ENCODE measurements at places on chromosomes 4 and X.
A peak's percentile ranks its signal among the peaks of the same experiment; 100 is the strongest.

- no peak for DNase-seq
These were observed 166.5 kb upstream of the SLIT2 start for GRCh38 chr4:20085156-20085555.

DNA sequence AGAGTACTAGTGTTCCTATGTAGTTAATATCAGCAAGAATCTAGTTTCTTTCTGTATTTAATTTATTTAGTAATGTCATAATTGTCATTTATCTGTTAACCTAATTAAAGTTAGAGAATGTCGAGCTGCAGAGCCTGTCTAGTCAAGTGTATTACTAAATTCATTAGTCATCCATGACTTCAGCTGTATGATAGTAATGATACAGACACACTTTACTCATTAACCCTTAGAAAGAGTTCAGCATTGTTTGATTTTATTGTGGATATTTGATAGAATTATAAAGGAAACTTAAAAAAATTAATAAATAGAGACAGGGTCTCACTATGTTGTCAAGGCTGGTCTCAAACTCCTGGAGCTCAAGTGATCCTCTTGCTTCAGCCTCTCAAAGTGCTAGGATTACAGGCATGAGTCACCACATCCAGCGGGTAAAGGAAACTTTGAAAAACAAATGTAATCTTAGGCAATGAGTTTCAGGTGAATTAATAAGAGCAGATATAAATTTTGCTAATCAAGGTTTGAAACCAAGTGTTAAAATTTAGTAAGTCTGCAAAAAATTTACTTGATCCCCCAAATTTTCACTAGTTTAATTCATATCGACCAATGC, 110.6 kb downstream of the ANK2 start:
- DNase-seq, result no peak

DNA sequence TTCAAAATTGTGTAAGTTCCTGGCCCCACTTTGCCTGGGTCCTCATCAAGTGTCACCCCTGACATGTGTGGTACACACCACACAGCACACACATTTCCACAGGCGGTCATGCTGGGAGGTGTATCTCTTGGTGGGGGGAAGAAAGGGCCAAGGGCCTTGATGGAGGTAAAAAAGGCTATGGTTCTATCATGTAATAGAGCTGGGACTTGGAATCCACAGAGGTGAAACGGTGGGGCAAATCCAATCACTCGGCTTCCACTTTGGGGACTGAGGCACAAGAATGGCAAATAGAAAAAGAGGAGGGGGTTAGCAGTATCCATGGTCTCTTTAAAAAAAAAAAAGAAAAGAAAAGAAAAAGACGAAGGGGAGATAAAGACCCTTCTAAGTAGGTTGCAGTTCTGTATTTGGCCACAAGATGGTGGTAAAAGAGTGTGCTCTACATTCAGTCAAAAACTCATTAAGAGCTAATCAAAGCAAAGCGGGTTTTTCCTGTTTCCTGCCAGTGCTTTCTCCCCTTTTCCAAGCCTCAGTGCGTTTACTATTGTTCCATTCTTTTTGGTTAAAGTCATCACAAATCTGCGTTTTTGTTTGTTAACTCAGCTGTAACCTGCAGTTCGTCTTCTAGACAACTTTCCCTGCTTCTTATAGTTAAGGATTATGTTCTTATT, 37.0 kb upstream of the ATP6AP2 start:
- no peak for DNase-seq

DNA sequence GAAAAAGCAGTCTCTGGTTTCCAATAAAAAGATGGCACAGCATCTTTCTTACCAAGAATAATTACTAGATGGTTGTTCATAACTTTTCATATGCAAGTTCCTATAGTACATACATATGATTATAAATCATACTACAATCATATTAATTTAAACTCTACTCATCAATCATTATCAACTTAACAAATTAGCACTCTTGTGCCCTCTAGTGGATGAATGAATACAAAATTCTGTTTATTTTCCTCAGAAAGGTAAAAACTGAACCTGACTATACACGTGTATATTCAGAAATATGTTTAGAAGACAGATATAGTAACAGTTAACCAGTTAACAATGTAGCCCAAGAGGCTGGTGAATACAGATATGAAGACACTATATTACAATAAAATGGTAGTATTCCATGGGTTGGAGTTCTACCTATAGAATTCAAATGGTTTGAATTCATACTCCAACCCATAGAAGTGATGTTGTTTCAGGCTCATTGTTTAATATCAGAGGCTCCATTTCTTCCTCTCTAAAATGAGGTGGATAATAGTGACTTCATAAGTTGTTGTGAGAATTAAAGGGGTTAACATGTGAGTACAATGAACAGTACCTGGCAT, 100.0 kb downstream of the ADAMTS3 start:
- DNase-seq, result peak; percentile 1

DNA sequence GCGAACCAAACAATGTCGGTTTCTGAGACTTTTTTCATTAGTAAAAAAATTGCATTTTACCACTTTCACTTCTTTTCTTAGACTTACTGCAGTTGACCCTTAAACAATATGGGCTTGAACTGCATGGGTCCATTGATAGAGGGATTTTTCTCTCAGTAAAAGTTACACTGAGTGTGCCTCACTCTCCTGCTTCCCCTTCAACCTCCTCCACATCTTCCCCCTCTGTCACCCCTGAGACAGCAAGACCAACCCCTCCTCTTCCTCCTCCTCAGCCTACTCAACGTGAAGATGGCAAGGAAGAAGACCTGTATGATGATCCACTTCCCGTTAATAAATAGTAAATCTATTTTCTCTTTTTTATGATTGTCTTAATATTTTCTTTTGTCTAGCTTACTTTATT, 43.4 kb downstream of the TEC start:
- DNase-seq, result no peak

DNA sequence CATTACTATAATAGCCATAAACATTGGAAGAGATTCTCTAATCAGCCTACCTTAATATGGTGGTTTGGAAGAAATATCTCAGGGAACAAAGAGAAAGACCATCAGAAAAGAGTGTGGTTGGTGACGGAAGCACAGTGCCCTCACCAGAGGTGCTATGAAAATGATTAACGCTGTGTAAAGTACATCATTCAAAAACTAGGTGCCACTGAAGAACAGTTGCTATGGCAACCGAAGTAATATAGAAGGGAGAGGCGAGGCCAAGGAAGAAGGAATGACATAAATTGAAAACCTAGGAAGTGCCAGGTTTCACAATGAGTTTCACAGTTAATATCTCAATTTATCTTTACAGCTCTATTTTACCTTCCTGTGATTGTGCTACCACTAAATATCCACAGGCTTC, 57.0 kb upstream of the ARSJ start:
- DNase-seq, result no peak

DNA sequence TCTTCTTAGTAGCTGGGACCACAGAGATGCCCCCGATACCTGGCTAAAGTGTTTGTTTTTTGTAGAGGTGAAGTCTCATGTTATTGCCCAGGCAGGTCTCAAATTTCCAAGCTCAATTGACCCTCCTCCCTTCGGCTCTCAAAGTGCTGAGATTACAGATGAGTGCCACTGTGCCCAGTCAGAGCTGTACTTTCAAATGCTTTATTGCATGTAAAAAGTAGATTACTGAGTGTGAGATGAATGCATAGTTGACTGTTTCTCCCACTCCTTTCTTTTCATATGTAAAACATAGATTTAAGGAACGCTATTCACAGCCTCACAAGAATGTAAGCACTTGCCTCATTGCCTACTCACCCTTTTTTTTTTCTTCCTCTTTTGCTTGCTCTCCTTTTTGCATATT, 984.4 kb upstream of the PABPC4L start:
- no peak for DNase-seq

DNA sequence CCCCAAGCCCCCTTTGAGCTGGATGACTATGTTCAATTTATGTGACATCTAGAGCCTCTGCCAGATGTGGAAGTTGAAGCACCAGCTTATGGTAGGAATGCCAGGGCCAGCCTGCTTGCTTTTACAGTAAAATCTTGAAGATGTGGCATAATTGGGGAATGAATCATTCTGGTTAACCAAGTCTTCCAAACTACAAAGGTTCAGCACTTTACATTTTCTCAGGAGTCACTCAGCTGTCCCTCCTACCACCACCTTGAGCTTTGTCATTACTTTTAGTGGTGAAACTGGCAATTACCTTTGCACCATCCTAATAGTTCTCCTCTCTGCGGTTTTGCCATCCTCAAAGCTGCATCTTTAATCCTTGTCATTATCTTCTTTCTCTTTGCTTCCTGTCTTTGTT, 172.2 kb downstream of the HS6ST2 start:
- DNase-seq, result no peak

- no peak for DNase-seq
These were observed 25.5 kb downstream of the MAGEA4 start for GRCh38 chrX:151938172-151938571.

DNA sequence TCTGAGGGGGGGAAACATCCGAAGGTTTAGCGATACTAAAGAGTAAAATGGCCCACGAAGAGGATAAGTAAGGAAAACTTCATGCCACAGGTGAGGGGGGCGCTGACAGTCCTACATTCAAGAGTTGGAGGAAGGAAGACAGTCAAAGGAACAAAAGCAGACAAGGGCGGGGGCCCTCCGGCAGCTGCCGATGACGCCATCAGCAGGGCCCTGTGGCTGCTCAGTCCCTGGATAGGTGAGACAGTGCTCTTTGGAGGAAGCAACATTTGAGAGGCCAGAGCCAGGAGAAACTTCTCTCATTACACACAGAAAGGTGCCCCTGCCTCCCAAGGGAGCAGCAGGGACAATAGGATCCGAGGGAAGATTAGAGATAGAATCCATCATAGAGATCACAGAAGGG, 41.5 kb downstream of the RAB40AL start:
- DNase-seq, result no peak

GRCh38 chr4:25484243-25484721, 107.2 kb downstream of the ANAPC4 start:
- DNase-seq, result no peak

DNA sequence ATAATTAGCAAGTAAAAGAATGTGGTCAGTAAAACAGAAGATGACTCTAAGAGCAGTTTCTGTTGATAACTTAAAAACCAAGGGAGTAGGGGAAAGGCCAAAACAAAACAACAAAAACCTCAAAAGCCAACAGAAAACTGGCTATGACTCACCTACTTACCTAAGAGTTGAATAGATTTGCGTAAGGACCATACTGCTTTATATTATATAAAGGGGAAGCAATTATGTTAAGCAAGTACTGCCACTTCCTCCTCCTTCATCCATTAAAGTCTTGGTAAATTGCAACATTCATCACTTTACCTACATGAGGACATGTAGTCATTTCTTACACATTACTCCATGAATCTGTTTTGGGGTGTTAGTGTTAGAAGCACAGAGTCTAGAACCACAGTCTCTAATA, 85.9 kb upstream of the FAM47A start:
- DNase-seq, result no peak

GRCh38 chrX:153768311-153769157, 4.5 kb downstream of the PLXNB3 start:
- DNase-seq, result no peak

- DNase-seq, result no peak
These were observed 42.4 kb upstream of the FGF2 start for GRCh38 chr4:122784261-122784660.

DNA sequence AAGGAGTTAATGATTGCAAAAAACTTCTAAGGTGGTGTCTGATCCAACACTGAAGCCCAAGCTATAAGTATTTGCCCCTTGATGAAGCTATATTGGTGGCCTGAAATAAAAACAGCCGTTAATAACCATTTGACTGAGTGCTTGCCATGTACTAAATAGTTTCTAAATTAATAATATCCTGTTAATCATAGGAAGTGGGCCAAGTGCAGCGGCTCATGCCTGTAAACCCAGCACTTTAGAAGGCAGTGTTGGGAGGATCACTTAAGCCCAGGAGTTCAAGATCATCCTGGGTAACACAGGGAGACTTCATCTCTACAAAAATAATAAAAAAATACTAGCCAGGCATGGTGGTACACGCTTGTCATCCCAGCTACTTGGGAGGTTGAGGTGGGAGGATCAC, 8.3 kb downstream of the NDP start:
- no peak for DNase-seq

- no peak for DNase-seq
These were observed 23.2 kb upstream of the SORCS2 start for GRCh38 chr4:7169134-7169533.

- DNase-seq, result no peak
These were observed 147.6 kb downstream of the STK32B start for GRCh38 chr4:5198656-5199541.

DNA sequence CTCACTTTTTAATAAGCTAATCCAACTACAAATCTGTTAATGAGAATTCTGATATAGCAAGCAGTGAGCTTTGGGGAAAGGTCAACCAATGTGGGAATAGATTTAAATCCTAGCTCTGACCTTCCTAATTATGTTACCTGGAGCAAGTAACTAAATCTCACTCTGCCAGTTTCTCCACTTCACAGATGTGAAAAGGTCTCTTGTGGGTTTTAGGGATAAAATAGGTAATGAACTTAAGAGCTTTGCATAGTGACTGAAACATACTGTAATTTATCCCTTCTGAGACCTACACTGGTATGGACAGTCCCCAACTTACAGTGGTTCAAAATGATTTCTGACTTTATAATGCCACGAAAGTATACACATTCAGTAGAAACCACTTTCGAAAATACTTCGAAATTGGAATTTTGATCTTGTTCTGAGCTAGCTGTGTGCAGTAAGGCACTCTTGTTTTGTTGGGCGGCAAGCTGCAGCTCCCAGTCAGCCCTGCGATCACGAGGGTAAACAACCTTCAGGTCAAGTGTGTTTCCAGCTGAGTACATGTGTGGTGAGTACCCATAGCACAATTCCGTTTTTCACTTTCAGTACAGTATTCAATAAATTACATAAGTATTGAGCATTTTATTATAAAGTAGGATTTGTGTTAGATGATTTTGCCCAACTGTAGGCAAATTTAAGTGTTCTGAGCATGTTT, 93.7 kb downstream of the ADGRL3 start:
- DNase-seq, result no peak

DNA sequence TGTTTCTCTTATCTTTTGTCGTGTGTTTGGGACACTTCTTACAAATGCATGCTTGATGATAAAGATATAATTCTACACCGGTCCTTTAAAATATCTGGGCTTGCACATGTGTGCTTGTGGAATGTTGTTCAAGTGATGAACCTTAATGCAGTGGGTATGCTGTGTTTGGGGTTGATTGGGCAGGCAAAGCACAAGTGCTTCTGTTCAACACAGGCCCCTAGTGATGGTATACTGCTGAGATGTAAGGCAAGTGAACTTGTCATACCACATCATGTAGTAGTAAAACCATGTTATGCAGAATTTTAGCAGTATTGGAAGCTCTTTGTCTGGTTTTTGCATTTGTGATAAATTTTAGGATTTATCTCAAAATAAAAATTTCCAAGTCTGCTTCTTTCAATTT, 23.9 kb downstream of the TBC1D19 start:
- DNase-seq, result no peak
